ENCODE measurements at places on chromosomes 6 and 20.

GRCh38 chr20:61387204-61387953 is 135.3 kb downstream of the CDH4 start:
- no peak for DNase-seq

DNA sequence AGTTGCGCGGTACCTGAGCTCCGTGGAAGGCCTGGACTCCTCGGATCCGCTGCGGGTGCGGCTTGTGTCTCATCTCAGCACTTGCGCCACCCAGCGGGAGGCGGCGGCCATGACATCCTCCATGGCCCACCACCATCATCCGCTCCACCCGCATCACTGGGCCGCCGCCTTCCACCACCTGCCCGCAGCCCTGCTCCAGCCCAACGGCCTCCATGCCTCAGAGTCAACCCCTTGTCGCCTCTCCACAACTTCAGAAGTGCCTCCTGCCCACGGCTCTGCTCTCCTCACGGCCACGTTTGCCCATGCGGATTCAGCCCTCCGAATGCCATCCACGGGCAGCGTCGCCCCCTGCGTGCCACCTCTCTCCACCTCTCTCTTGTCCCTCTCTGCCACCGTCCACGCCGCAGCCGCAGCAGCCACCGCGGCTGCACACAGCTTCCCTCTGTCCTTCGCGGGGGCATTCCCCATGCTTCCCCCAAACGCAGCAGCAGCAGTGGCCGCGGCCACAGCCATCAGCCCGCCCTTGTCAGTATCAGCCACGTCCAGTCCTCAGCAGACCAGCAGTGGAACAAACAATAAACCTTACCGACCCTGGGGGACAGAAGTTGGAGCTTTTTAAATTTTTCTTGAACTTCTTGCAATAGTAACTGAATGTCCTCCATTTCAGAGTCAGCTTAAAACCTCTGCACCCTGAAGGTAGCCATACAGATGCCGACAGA is 9.9 kb downstream of the HEY2 start:
- DNase-seq: no peak

DNA sequence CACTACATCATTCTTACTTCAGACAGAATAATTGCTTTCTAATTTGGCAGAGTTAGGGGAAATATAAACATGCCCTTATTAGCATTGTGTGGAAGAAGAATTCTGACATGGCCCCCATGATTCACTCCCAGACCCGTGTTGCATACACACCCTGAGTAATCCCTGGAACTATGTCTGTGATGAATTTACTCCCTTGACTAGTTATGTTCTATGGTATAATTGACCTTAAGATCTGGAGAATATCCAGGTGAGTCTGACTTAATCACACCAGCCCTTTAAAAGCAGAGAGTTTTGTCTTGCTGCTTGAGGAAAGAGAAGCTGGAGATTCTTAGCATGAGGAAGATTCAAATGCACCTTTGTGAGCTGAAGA is 262.9 kb downstream of the SOX4 start:
- DNase-seq: no peak

DNA sequence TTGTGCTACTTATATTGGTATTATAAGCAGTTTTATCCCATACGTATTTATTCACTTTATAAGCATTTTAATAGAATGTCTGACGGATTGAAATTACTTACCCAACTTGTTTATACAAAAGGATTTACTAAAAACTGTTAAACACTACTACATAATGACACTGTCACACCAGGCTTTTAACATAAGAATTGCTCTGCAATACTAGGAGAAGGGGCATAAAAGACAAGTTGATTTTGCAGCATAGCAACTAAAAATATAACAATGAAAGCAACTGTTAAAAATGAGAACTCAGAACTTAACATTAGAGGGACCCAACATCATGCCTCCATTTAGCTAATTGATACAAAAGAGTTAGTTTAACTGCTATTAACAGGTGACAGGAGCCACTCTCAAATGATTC is 995.3 kb downstream of the PHF3 start:
- DNase-seq: no peak

DNA sequence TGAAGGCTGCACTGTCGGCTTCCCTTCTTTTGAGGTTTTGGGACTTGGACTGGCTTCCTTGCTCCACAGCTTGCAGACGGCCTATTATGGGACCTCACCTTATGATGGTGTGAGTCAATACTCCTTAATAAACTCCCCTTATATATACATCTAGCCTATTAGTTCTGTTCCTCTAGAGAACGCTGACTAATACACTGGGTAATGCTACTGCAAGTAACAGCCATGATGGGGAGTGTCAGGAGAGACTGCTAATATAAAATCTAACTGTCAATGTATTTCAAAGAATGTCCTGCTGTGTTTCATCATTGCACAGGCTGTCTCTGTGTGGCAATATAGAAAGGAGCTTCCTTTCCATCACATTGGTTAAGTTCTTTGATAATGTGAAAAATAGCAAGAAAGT is 57.7 kb upstream of the UST start:
- no peak for DNase-seq

- no peak for DNase-seq
Observed at GRCh38 chr6:45420909-45421708, 43.4 kb upstream of the SUPT3H start.

- no peak for DNase-seq
Observed at GRCh38 chr6:112927641-112928320, 580.7 kb downstream of the RFPL4B start.

DNA sequence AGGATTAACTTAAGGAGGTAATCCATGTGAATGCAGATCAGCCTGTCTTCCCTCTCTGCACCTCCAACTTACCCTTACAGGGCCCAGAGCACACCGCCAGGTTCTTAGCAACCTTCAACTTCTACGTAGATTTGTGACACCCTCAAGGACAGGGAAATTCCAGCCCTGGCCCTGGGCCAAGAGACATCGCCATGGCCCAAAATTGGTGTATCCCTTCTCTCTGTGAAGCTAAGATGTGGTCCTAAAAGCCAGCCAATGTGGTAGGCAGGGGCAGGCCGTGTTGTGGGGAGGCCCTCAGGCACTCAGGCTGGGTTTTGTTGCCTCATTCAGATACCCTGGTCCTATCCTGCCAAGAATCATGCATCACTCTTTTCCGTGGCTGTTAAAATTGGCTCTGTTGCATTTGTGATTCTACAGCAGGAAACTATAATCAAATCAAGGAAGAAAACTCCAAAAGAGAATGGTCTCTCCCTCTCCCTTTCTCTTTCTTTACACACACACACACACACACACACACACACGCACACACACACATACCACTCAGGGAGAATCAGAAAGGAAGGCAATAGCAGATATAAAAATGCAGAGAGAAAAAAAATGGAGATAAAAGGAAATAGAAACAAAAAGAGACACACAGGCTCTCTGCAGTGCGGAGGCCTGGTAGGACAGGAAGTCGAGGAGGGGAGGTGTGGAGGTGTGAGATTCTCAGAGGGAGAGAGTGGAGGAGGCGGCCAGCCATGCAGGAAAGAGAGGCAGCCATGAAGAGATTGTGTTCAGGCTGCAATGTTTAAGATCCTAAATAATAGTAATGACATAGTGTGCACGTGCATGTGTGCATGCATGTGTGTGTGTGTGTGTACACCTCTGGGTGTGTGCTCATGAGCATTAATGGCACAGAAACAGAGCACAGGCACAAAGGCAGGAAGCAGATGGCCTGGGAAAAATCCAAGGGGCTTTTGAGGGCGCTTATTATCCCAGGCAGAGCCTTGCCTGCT is 201.8 kb upstream of the LRFN2 start:
- no peak for DNase-seq

DNA sequence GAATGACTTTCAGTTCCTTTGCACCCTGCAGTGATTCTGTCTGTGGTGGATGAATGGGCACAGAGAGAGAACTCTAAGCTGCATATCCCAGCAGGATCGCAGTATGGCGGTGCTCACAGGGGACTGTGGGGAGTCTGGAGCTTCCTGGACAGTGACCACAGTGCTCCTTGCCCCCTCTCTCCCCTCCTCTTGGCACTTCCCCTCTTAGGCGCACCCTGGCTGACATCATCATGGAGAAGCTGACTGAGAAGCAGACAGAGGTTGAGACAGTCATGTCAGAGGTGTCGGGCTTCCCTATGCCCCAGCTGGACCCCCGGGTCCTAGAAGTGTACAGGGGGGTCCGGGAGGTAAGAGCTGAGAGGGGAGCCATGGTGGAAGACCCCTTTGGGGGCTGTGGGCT is 8.6 kb downstream of the BYSL start:
- DNase-seq: no peak

GRCh38 chr20:39825950-39826349 is 863.1 kb downstream of the MAFB start:
- no peak for DNase-seq

DNA sequence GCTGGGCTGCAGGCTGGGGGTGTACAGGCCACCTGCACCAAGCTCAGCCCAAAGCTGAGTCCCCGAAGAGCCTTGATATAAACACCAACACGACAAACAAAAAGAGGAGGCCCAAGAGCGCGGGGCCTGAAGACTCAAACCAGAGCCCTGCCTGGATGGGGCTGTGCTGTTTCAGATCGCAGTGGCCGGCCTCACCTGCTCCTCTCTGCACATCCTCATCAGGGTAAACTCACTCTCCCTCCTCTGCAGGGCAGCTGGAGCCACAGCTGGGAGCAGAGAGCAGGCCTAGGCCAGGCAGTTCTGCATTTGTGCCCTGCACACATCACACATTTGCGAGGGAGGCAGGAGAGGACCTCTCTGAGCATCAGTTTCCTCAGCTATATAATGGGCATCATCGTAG is 3.7 kb upstream of the RBM38 start:
- no peak for DNase-seq

GRCh38 chr6:161575523-161576254 is 301.8 kb upstream of the AGPAT4 start:
- no peak for DNase-seq

DNA sequence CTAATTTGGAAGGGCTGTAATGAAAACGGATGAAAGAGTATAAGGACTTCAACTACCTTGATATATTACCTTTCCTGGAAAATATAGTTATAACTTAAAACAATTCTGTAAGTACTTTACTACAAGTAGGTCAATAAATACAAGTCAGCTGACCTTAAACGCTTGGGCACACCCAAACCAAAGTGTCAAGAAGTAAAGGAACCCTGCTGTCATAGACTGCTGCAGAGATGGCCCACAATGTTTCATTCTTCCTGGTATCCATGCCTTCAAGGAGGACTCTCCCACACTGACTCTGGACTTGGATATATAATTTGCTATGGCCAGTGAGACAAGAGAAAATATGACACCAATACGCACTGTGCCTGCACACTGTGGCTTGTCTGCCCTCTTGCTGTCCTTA is 132.0 kb downstream of the LAMP5 start:
- no peak for DNase-seq

- DNase-seq: no peak
Observed at GRCh38 chr6:130420911-130421310, 55.1 kb downstream of the TMEM200A start.

DNA sequence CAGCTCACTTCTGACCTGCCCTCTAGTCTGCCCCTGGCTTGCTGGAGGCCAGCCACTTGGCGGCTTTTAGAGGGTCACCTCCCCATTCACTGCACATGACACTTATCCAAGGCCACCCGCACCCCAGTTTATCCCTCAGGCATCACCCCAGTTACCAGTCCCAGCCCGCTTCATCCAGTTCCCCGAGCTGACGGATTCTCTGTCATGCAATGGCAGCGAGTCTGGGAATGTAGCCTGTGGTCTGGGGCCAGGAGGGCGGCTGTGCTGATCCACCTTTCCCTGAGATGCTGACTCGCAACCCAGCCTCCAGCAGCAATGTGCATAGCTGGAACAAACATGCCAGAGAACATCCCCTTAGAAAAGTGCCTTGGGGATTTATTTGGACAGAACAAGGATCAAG is 25.8 kb downstream of the SYNDIG1 start:
- DNase-seq: no peak

GRCh38 chr20:47551222-47551621 is 49.5 kb downstream of the NCOA3 start:
- DNase-seq: no peak

GRCh38 chr6:155270561-155271091 is 6.8 kb downstream of the CLDN20 start:
- DNase-seq: no peak

- no peak for DNase-seq
Observed at GRCh38 chr6:43669050-43669921, 18.3 kb downstream of the MRPS18A start.

DNA sequence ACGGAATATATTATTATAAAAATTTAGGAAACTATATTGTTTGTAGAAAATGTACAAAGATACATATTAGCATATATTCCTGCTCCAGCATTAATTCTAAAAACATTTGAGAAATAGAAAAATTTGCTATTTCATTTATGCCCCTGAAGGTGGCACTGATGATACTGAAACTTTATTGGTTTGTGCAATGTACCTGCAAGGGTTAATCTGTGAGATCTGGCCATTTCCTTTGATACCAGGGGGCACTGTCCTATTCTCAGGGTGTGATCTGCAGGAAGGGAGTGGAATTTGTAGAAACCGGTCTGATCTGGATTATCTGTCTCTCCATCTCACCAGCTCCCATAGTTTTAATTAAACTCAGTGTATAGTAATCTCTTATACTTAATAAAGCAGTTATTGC is 625.1 kb upstream of the IMPG1 start:
- no peak for DNase-seq

DNA sequence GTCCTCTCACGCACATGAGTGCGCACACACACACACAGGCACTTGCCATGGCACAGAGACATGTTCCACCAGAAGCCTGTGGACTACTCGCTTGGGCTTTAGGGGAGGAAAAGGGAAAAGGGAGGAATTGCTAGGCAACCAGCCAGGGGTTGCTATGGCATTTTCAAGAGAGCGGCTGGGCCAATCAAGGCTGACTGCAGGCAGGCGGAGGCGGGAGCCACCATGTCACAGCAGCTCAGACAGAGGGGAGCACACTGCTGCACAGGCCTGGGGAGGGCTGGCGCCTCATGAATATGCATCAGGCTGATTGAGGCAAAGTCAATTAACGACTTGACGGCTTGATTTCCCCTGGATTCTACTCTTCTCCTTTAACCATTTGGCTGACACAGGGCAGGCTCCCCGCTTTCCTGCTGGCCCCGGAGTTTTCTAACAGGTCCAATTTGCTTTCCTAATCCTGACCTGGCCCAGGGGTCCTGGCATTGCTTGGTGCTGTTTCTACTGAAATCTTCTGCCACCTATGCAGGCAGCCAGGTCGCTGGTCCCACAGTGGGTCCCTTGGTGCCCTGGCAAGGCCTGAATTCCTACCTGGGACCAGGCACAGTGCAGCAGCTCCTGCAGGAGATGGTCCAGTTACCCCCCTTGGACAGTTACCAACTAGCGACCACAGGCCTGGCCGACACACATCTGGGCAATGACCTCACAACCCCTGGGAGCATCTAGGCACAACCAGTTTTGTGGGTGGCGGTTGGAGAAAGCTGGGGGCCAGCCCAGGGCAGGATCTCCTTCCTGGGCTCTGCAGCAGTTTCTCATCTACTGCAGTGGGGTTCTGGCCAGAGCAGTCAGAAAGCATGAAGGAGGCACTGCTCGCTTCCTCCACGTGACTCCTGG is 52.1 kb downstream of the YTHDF1 start:
- no peak for DNase-seq

GRCh38 chr6:20341096-20341495 is 60.6 kb upstream of the E2F3 start:
- DNase-seq: no peak
